ENCODE measurements at places on chromosomes 2 and 18.

DNA sequence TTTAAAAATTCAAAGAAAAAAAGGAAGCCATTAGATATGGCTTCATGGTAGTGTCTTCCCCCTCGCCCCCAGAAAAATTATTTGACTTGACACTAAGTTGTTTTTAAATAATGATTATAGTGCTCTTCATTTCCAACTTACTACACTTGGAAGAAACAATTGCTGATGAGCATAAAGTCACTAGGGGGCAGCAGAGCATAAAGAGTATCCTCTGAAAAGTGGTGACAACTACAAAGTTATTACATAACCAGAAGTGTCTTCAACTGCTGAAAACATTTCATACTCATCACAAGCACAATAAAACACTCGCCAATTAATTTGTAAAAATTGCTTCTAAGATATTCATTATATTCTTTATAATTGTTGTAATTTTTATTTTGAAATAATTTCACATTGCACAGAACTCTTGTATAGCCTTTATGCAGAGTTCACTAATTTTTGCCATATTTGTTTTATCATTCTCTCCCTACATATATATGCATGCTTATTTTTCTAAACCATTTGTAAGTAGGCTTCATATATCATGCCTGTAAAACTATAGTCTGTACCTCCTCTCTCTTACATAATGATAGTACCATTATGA is 54.9 kb downstream of the EXOC6B start:
- DNase-seq, result peak; percentile 11

DNA sequence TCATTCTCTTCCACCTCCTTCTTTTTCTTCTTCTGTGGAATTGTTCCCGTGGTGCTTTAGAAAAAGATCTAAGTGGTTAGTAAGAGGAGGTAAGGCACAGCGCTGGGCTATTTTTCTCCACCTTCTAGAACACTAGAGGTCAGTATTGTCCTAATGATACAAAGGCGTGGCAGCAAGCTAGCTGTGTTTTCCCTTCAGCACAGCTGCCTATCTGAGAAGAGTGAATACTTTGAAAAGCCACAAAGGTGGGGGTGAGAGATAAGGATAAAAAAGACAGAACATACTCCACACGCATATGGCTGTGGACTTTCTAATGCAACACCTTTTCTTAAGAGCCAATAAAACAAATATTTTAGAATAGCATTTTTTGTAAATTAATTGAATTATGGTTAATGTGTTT is 2.1 kb downstream of the CNTNAP5 start:
- DNase-seq, result no peak

GRCh38 chr2:66925128-66925527 is 472.0 kb upstream of the ETAA1 start:
- DNase-seq, result no peak

DNA sequence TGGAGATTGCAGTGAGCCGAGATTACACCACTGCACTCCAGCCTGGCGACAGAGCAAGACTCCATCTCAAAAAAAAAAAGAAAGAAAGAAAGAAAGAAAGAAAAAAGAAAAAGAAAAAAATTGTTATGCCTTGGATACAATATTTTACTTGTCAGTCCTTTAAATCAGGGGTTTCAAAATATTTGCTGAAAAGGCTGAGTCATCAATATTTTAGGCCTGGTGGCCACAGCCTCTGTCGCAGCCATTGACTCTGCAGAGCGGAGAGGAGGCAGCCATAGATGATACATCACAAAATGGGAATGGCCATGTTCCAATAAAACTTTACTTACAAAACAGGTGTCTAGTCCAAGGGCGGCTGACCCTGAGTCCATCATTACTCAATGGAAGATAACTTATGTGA is 314.8 kb upstream of the SALL3 start:
- DNase-seq, result no peak

- DNase-seq, result no peak
Measured at GRCh38 chr2:127314193-127314988, 20.4 kb upstream of the ERCC3 start.

Data from stimulated activated CD8-positive, alpha-beta memory T cell treated with anti-CD3 and anti-CD28 coated beads, Interleukin-7, amount 100 ng/mL, for 1 hour (primary cell).